ENCODE measurements at places on chromosomes 3 and 15.

DNA sequence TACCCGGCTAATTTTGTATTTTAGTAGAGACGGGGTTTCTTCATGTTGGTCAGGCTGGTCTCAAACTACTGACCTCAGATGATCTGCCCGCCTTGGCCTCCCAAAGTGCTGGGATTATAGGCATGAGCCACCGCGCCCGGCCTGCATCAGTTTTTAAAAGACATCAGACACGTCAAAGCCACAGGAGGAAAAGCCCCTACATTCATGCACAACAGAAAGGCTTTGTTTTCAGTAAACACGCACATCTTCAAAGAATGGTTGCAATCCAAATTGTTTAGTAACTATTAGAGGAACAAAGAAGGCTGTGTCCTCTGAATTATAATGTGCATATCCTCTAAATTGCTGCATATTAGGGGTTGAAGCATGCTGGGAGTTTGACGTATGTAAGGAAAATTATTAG is 53.3 kb downstream of the BTD start:
- no peak for DNase-seq

- no peak for DNase-seq
Observed at GRCh38 chr15:38535491-38536200, 29.0 kb downstream of the RASGRP1 start.

GRCh38 chr15:77599899-77600298 is 32.8 kb downstream of the LINGO1 start:
- no peak for DNase-seq

- no peak for DNase-seq
Observed at GRCh38 chr3:32303977-32304881, 65.7 kb downstream of the CMTM8 start.

DNA sequence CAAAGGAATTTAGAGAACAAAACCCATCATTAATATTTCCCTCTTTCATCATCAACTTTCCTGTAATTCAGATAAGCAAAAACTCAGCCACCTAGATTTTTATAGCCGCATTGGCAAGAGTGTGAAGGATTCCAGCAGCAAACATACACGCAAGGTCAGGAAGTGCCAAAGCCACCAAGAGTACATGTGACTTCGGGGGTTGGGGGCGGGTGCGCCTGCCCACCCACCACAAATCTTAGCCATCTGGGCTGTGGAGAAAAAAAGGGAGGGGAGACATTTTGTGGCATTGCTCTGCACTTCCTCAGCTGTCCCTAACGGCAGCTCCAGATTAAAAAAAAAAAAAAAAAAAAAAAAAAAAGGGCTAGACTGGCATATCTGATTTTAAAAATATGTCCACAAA is 148.4 kb downstream of the TNIK start:
- no peak for DNase-seq

DNA sequence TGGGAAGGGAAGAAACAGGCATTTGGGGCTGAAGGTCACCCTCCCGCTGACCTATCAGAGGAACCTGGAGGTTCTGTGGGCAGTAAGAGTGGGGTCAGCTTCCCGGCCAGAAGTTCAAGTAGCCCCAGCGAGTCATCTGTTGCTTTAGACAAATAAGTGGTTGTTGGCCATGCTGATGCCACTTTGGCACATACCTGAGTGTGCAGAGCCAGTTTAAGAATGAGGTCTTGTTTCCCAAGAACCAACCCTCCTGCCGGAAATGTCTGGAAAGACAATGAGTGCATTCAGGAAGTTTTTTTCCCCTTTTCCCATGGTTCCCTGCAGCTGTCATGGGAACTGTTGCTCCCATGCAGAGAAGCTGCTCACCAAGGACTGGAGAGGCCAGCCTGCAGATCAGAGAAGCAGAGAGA is 166.7 kb downstream of the ZNF621 start:
- no peak for DNase-seq

DNA sequence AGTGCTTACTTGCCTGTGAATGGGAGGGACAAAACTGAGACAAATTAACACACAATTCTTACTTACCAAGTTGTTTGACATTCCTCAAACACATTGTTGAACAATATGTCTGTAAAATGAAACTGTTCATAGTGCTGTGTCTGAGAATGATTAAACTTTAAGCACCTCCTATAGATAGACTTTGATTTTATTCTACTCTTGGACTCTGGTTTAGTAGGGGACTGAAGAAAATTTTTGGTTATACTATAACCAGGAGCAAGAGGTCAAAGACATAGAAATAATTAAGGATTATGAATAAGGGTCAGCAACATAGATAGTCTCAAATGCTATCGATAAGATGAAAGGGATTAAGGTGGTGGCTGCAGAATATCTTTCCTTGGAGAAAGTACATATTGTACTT is 7.9 kb upstream of the MTFMT start:
- no peak for DNase-seq

- peak; percentile 27 for DNase-seq
Observed at GRCh38 chr3:102089904-102090720, 240.8 kb downstream of the NFKBIZ start.

Measured in Panc1 (cell line).